PC-9 (cell line): ENCODE measurements at places on chromosomes 12 and 14. TPM values are rescaled to one million over a fixed set of nuclear protein-coding genes. Genes with fewer than 3 reads are reported as not detected.

DNA sequence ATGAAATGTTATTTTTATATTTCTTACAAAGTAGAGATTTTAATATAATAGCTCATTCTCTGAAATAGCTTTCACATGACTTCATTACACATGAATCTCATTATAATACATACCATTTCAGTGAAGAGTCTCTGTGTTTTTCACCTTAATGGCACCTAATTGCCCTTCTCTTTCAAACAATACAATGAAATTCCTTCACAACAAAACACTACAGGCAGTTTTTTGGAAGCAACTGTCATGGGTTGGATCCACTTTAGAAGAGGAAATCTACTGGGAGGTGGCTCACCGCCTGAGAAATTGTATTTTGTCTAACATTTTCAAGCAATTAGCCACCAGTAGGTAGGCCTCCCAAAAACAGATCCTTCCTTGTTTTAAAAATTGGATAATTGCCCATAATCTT is 40.3 kb upstream of the RGS6 start:
- H3K27ac ChIP-seq = no peak overlapping the region
- no peak for DNase-seq
- no peaks in the 10 kb centered on the region for H3K36me3 ChIP-seq
- H3K27me3 ChIP-seq = peaks cover 10% of the 10 kb centered on the region; the same call in 1 of the 2 replicates
- H3K4me3 ChIP-seq = no peak overlapping the region

DNA sequence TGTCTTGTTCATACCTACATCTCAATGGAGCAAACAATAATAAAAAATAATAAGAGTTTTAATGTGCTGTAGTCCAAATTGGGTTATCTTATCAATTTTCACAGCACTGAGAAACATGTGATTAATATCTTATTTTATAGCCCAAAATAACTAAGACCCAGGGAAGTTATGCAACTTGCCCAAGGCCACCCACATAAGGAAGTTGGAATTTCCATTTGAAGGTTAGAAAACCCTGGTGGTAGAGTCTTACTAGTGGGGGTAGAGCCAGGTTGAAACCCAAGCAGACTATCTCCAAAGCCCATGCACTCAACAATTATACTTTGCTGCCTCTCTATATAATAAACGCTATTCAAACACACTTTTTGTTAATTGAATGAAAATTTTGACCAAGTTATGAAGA is 270.0 kb upstream of the CAND1 start:
- no peak overlapping the region for H3K4me3 ChIP-seq
- H3K4me1 ChIP-seq = no peaks in the 10 kb centered on the region
- H3K36me3 ChIP-seq = no peaks in the 10 kb centered on the region
- H3K27me3 ChIP-seq = no peaks in the 10 kb centered on the region
- no peak for DNase-seq

GRCh38 chr12:107843351-107844311 is 69.1 kb downstream of the ASCL4 start:
- H3K27me3 ChIP-seq = peaks cover 37% of the 10 kb centered on the region
- no peaks in the 10 kb centered on the region for H3K36me3 ChIP-seq
- H3K27ac ChIP-seq = no peak overlapping the region
- no peaks in the 10 kb centered on the region for H3K4me1 ChIP-seq
- no peak for DNase-seq

- H3K4me1 ChIP-seq = no peaks in the 10 kb centered on the region
- no peak for DNase-seq
- H3K27me3 ChIP-seq = no peaks in the 10 kb centered on the region
- no peaks in the 10 kb centered on the region for H3K36me3 ChIP-seq
Observed at GRCh38 chr12:52363111-52363679, 4.1 kb downstream of the KRT85 start.

DNA sequence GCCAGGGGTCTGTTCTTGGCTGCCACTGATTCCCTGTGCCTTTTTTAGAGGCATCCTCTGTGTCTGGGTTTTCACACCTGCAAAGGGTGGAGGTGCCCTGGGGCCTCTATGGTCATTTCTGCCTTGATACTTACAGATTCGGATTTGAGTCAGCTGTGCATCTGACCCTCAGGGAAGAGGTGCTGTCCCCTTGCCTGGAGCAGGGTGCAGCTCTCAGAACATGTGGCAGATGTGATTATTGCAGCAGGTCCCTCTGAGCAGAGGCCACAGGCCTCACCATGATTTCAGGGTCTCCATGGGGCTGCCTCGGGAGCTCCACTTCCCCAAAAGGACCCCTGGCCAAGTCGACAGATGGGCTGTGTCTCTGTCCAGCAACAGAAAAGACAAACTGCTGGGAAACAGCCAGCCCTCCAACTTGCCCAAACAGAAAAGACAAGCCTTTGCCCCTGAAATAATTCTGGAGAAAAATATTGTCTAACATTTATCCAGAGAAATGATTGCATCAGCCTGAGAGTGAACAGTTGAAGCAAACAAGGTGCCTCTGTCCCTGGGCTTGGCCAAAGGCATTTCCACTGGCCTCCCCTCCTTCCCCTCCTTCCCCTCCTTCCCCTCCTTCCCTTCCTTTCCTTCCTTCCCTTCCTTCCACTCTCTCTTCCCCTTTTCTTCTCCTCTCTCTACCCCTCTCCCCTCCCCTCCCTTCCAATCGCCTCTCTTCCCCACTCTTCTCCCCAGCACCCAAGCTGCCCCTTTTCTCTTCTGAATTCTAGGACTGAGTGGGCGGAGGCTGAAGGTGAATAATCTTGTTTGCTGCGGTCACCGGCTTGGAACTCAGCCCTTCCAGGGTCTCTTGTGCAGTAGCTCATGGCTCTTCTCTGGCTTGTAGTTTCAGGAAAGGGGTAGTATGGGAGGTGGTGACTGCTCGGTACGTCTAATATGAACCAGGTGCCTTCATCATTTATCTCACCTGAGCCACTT is 676 bp downstream of the SERPINA3 start:
- H3K27me3 ChIP-seq = no peaks in the 10 kb centered on the region
- no peaks in the 10 kb centered on the region for H3K4me1 ChIP-seq
- DNase-seq = no peak
- H3K27ac ChIP-seq = no peak overlapping the region

DNA sequence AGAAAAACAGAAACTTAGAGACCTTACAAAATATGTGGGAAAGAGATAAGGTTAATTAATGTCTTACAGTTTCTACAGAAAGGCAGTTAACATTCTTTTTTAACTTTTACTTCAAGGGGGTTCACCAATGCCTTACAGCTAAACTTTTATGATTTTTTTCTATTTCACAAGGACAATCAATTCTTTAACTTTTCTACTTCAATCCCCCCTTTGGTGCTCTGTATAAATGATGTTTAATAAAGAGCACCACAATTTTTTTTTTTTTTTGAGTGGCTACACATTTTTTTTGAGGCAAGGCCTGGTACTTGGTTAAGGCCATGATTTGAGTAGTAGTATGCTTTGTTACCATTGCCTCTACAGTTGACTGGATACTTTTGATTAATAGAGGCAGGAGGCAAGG is 279.6 kb downstream of the PRKD1 start:
- H3K4me3 ChIP-seq = no peak overlapping the region
- no peak overlapping the region for H3K27ac ChIP-seq
- no peaks in the 10 kb centered on the region for H3K27me3 ChIP-seq
- DNase-seq = no peak
- no peaks in the 10 kb centered on the region for H3K4me1 ChIP-seq

- H3K4me3 ChIP-seq = no peak overlapping the region
- no peak for DNase-seq
- no peak overlapping the region for H3K27ac ChIP-seq
- no peaks in the 10 kb centered on the region for H3K27me3 ChIP-seq
Observed at GRCh38 chr12:69671597-69671996, 27.5 kb downstream of the BEST3 start.

DNA sequence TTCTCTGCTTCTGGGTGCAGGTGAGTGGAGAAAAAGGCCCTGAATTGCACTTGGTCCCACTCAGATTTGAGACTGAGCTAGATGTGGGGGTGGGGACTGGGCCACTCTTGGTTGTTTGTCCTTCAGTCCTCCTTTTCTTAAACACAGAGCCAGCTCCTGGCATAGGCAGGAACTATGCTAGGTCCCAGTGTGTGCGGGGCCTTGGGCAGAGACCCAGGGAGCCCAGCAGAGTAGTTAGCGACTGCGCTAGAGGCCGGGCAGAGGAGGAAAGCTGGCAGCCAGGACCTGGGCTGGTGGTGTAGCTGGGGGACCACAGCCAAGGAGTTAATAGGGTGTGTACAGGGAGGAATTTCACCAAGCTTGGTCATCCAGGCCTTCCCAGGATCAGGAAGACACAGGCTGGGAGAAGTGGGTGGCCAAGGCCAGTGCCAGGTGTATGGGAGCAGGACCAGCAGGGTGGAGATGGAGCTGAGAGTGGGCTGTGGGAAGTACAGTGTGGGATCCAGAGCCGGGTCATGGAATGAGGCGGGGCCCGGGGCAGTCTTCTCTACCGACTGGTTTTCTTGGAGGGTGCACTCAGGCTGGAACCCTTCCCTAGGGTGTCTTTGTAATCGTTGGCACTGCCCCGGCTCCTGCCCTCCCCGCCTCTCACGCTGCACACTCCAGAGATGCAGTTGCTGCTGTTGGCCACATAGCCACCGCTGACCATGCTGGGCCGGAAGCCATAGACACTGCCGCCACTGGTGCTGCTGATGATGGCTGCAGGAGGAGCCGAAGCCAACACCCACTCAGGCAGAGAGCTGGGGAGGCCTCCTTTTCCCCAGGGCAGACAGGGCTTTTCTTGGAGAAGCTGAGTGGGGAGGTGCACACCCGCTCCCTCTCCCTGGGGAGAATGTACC is 8.7 kb downstream of the KRT71 start:
- H3K27ac ChIP-seq = no peak overlapping the region
- peaks cover 10% of the 10 kb centered on the region for H3K4me1 ChIP-seq
- DNase-seq = no peak

DNA sequence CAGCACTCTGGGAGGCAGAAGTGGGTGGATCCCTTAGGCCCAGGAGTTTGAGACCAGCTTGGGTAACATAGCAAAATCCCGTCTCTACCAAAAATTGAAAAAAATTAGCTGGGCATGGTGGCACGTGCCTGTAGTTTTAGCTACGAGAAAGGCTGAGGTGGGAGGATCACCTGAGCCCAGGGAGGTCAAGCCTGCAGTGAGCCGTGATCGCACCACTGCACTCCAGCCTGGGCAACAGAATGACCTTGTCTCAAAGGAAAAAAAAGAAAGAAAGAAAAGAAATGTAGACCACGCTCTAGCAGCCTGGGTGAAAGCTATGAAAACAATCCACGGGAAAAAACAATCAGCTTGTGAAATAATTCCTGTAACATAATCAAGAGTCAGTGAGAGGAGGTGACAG is 29.0 kb downstream of the SARNP start:
- no peaks in the 10 kb centered on the region for H3K27me3 ChIP-seq
- peaks cover 47% of the 10 kb centered on the region for H3K36me3 ChIP-seq
- no peak for DNase-seq
- H3K4me1 ChIP-seq = no peaks in the 10 kb centered on the region
- H3K4me3 ChIP-seq = no peak overlapping the region

GRCh38 chr12:104788840-104789271 is 169.2 kb downstream of the SLC41A2 start:
- H3K27me3 ChIP-seq = no peaks in the 10 kb centered on the region
- DNase-seq = no peak
- H3K36me3 ChIP-seq = no peaks in the 10 kb centered on the region
- H3K4me3 ChIP-seq = no peak overlapping the region
- 0 out of 2 replicates have a peak, but pooled peaks cover 6% of the 10 kb centered on the region for H3K4me1 ChIP-seq
- no peak overlapping the region for H3K27ac ChIP-seq

DNA sequence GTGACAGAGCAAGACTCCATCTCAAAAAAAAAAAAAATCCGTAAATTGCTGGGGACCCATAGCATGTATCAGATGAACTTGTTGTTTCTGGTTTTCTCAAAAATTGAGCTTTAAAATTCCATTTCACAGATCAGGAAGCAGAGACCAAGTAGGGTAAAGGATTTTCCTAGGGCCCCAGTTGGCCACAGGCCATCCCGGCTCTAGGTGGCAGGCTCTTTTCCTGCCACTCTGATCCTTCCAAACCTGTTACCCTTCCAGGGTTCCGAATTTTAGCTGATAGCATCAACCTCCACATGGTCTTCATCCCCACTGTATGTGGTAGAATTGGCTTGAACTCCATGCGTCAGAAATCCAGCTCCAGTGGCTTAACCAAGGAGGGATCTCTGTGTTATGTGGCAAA is 36.1 kb upstream of the BDKRB2 start:
- H3K27ac ChIP-seq = no peak overlapping the region
- no peaks in the 10 kb centered on the region for H3K36me3 ChIP-seq
- no peak overlapping the region for H3K4me3 ChIP-seq

DNA sequence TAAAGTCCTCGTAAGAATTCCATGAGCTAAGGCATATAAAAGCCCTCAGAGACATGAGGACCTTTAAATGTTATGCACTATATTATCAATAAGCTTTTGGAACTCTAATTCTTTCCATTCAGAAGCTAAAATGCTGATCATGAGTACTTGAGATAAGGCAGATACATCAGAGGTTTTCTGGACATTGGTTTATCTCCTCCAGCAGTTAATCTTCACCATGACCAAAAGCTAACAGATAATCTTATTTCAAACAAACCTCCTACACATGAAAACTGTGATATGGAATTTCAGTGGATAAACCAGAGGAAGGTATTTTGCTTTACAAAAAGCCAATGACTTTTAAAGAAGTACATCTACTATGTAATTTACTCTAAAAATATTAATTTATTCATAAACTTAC is 97.9 kb upstream of the BBS10 start:
- DNase-seq = no peak
- no peak overlapping the region for H3K4me3 ChIP-seq

GRCh38 chr12:47894068-47894467 is 10.7 kb downstream of the VDR start:
- no peak overlapping the region for H3K27ac ChIP-seq
- H3K4me3 ChIP-seq = no peak overlapping the region
- no peak for DNase-seq
- H3K36me3 ChIP-seq = peaks cover 4% of the 10 kb centered on the region; the same call in 1 of the 2 replicates
- H3K27me3 ChIP-seq = no peaks in the 10 kb centered on the region

GRCh38 chr12:6273541-6274230 is 36.8 kb upstream of the PLEKHG6 start:
- H3K27ac ChIP-seq = peak overlapping the region; percentile 98
- H3K4me1 ChIP-seq = peaks cover 73% of the 10 kb centered on the region
- DNase-seq = peak; percentile 50

- H3K4me1 ChIP-seq = no peaks in the 10 kb centered on the region
Observed at GRCh38 chr14:49228552-49228951, 357.6 kb downstream of the RPS29 start.

- H3K27me3 ChIP-seq = peaks cover 64% of the 10 kb centered on the region
- no peaks in the 10 kb centered on the region for H3K36me3 ChIP-seq
- DNase-seq = no peak
- H3K4me3 ChIP-seq = no peak overlapping the region
- H3K27ac ChIP-seq = no peak overlapping the region
Observed at GRCh38 chr12:130016194-130016593, 112.4 kb upstream of the TMEM132D start.

- no peaks in the 10 kb centered on the region for H3K36me3 ChIP-seq
- no peak for DNase-seq
- no peaks in the 10 kb centered on the region for H3K27me3 ChIP-seq
- H3K4me3 ChIP-seq = no peak overlapping the region
- no peaks in the 10 kb centered on the region for H3K4me1 ChIP-seq
- H3K27ac ChIP-seq = no peak overlapping the region
Observed at GRCh38 chr12:100927826-100928225, 133.2 kb downstream of the ANO4 start.

GRCh38 chr12:64660237-64661018 is 50.1 kb downstream of the RASSF3 start:
- no peak overlapping the region for H3K4me3 ChIP-seq
- H3K27ac ChIP-seq = 0 out of 2 replicates have a peak overlapping the region, but pooled peaks have one; percentile 10
- H3K4me1 ChIP-seq = peaks cover 30% of the 10 kb centered on the region
- H3K36me3 ChIP-seq = no peaks in the 10 kb centered on the region
- no peak for DNase-seq
- H3K27me3 ChIP-seq = no peaks in the 10 kb centered on the region

Gene LHX5
- 0.65 and 1.1 TPM in 2 replicates for total RNA-seq

Gene PTPRO
- total RNA-seq = not detected in 2 replicates

Gene KRT79
- 0.28 TPM in 1 of 2 replicates, not detected in the other for total RNA-seq

Gene DLK1
- total RNA-seq = not detected in 2 replicates

Gene WSCD2
- not detected in 2 replicates for total RNA-seq

Gene CLEC4D
- total RNA-seq = not detected in 2 replicates

Gene CLEC6A
- total RNA-seq = not detected in 2 replicates

Gene SLC6A15
- not detected in 2 replicates for total RNA-seq

Gene RTL1
- total RNA-seq = not detected in 2 replicates

Gene TMEM30B
- total RNA-seq = 15.2 and 19.6 TPM in 2 replicates
